ENCODE measurements at places on chromosomes 1 and 21. TPM values are rescaled to one million over a fixed set of nuclear protein-coding genes. Genes with fewer than 3 reads are reported as not detected.

CCDC185 gene
- not detected for total RNA-seq

NPHS2 gene
- not detected for total RNA-seq

HUNK gene
- total RNA-seq: not detected

DCDC2B gene
- not detected for total RNA-seq

OR10Z1 gene
- total RNA-seq: not detected

SAMSN1 gene
- total RNA-seq: not detected

GRCh38 chr1:56073614-56074006 is 505.8 kb downstream of the PLPP3 start:
- DNase-seq: no peak

DNA sequence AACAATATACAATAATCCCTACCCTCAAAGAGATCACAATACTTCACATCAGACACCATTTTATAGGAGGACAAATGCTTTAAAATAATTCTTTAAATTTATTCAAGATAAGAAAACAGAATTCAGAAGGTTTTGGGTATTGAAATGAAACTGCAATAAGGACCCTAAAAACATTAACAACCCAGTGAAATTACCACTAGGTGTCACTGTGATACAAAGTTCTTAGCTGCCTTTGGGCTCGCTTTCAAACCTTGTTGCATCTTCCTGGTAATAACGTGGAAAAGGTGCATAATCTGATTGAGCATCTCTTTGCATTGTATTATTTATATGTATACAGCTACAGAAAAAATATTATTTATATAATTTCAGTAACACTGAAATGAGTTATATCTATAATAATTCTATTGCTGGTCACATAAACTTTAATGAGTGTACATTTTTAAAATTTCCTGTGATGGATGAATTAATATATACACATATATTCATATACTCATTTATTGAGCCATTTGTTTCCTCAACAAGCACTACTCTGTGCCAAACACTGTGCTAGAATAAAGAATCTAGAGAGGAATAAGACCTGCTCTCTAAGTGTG is 185.2 kb downstream of the FAF1 start:
- peak; percentile 47 for DNase-seq

DNA sequence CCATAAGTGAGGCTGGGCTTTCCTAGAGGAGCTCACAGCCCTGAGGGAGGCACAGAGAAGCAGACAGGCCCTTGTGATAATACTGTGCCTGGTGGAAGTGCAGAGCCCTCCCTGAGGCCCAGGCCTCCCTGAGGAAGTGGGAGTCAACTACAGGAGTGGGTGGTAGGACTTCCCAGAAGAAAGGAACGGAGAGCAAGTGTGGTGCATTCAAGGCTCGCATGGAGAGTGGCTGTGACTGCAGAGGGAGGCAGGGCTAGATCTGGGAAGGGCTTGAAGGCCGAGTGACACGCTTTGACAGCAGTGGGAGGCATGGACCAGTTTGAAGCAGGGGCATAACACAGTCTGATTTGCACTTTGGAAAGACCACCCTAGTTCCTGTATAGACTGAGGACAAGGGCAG is 37.3 kb downstream of the AZIN2 start:
- DNase-seq: no peak

DNA sequence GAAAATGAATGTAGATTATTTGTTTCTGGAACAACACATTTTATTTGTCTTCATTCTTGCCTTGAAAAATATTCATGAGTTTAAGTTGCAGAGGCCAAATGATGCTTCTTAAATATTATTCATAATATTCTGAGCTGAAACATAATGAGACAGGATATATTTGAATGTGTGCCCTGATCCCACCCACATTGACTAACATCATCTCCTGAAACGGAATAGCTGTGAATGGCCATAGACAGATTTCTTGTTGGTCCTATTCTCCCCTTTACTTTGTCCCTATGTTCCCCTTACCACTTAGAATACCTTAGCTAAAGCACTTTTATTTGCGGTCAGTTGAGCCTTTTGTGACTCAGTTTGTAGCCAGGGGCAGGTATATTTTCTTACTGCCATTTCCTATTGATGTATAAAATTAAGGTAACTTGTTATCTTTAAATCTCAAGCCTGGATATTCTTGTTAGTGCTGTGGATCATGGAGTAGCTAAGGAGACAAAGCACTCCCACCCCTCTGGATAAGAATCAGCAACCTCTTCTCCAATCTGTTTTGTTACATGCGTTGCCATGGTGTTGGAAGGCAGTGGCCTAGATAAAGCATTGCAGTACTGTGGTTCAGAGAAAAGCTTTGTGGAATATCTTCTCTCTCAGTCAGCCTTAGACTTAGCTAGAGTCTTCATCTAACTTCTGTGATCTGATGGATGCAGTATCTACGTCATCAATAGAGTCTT is 478.5 kb upstream of the DEPDC1 start:
- DNase-seq: no peak

GRCh38 chr1:9716404-9717192 is 65.1 kb downstream of the PIK3CD start:
- no peak for DNase-seq

GRCh38 chr1:20632386-20632785 is 872 bp upstream of the PINK1 start:
- no peak for DNase-seq

- DNase-seq: peak; percentile 41
Observed at GRCh38 chr1:169906938-169907337, 13.2 kb upstream of the SCYL3 start.

DNA sequence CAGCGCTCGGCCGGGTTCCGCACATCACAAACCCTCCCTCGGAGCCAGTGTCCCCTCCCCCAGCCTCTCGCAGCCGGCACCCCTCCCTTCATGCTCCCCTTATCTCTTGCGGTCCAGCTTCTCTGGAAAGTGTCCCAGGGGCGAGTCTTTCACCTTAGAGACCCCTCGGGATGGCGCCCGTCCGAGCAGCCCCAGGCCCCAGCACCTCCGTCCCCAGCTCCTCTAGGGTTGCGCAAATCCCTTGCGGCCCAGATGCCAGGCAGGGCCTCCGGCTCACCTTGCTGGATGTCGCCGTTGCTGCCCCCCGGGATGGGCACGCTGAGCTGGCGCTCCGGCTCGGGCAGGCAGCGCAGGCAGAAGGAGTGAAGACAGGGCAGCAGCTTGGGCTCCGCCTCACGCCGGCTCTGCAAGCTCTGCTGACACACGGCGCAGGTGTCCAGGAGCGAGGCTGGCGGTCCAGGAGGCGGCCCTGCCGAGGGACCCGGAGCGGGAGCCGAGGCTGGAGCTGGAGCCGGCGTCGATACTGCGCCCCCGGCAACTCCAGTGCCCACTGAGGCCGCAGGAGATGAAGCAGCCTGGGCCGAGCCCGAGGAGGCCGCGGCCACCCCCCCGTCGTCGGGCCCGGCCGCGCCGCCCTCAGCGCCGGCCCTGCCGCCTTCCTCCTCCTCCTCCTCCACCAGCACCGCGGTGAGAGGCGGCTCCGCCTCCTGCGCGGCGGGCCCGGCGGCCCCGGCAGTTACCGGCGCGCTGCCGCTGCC is 550 bp downstream of the TRIM33 start:
- peak; percentile 37 for DNase-seq

GRCh38 chr1:99877568-99877967 is 27.4 kb downstream of the AGL start:
- DNase-seq: no peak

GRCh38 chr1:4139646-4140045 is 239.6 kb upstream of the C1orf174 start:
- DNase-seq: no peak

DNA sequence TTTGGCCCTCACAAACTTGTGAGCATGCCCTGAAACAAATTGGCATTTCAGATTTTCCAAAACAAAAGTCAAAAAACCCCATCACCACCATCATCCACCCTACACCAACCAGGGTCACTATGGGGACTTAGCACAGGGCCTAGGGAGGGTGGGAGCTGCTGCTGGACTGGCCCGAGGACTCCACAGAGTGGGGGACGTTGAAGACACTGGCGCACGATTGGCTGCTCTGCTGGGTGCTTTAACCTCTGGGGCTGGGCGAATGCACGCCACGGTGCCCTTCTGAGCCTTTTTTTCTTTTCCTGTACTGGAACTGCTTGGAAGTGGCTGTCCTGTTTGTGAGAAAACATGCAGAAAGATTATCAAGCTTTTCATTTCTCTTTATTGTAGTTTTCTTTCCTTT is 92.8 kb downstream of the CD247 start:
- DNase-seq: no peak

DNA sequence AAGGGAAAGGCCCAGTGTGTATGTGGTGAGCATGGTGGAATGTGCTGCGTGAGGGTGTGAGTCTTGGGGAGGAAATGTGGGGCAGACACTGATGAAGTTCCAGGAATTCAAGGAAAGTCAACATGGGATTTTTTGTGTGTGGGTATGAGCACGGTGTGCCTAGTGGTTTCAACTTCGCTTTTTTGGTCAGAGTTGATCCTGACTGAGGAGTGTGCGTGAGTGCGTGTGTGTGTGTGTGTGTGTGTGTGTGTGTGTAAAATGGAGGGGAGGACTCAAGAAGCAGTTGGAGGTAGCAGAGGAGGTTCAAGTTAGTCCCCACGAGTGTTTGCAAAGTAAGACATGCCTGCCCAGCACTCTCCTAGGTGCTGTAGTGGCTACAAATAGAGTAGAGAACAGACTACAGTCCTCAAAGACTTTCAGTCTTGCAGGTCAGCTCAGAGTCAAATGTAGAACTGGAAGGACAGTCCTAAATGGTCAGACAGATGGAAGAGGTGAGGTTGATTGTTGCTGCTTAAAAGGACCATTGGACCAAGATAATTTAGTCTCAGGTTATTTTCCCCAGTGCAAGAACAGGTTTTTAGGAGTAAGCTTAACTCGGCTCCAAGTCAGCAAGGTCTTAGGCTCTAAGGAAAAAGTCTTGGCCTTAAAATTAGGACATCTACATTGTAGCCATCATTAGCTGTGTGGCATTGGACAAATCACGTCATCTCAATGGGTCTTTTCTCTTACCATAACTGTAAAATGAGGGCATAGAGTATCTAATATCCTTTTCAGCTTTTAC is 25.0 kb downstream of the SLAMF1 start:
- no peak for DNase-seq
